ENCODE measurements at places on chromosomes 4 and X. TPM values are rescaled to one million over a fixed set of nuclear protein-coding genes. Genes with fewer than 3 reads are reported as not detected.

- no peak for DNase-seq
These were observed 6.7 kb downstream of the TBL1X start for GRCh38 chrX:9471571-9471985.

DNA sequence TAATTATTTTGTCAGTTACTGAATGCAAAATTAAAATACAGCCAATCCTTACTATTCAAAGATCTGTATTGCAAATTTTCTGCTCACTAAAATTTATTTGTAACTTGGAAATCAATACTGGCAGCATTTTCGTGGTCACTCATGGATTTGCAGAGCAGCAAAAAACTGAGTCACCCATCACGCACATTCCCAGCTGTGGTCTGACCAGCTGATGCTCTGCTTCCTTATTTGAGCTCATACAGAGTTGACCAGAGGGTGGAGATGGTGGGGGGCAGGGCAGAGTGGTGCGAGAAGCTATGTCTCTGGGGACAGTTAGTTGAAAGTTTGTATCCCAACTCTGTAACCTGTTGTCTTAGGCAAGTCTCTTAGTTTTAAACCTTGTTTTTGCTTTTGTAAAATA, 214.8 kb downstream of the SPCS3 start:
- no peak for DNase-seq

- DNase-seq = no peak
These were observed 122.6 kb upstream of the PACRGL start for GRCh38 chr4:20577702-20578101.

- no peak for DNase-seq
These were observed 56.1 kb downstream of the LANCL3 start for GRCh38 chrX:37627602-37628001.

DNA sequence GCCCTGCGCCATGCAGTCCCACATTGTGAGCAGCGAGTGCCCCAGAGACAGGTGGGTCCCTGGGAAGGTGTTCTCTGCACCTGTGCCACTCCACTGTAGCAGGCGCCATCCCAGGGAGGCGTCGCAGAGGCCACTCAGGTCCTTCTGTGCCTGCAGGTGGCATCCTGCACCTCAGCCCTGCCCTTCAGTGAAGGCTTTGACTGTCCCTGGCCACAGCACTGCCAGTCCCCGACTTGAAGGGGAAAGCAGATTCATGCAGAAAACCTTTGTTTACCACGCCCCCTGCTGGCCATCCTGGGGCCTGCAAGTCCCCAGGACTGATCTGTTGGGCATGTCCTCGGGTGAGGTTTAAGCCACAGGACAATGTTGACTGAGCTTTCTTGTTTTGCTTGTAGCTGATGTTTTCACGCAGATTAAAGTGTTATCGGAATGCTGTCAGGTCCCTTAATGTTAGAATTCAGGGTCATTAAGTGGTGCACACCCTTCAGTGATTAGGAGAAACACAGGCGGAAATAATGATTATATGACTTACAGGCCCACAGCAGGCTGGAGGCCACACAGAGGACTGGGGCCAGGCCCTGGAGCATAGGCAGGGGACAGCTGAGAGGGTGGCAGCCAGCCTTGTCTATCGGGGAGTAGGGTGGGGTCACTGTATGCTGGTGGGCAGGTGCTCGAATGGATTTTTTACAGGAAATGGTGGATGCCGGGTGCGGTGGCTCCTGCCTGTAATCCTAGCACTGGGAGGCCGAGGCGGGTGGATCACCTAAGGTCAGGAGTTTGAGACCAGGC, 5.0 kb downstream of the TACC3 start:
- peak; percentile 91 for DNase-seq

- DNase-seq = no peak
These were observed 26.0 kb upstream of the IQCM start for GRCh38 chr4:149841686-149842085.

- DNase-seq = no peak
These were observed 200.2 kb downstream of the ADGRA3 start for GRCh38 chr4:22315628-22316027.

- no peak for DNase-seq
These were observed 534.6 kb downstream of the BCOR start for GRCh38 chrX:39563178-39563577.

GRCh38 chr4:139401368-139401767, 52.6 kb upstream of the RAB33B start:
- no peak for DNase-seq

- DNase-seq = no peak
These were observed 156.6 kb upstream of the CASK start for GRCh38 chrX:42079968-42080367.

GABRA4 gene
- not detected for total RNA-seq

NUDT6 gene
- 6.3 TPM for total RNA-seq

CLGN gene
- total RNA-seq = 10.8 TPM

UGT2A1 gene
- not detected for total RNA-seq

AGA gene
- 20.5 TPM for total RNA-seq

HMGB2 gene
- total RNA-seq = 145 TPM

CAPN6 gene
- 96.5 TPM for total RNA-seq
